ENCODE measurements at places on chromosomes 5 and 9. TPM values are rescaled to one million over a fixed set of nuclear protein-coding genes. Genes with fewer than 3 reads are reported as not detected.

The DRD1 gene
- 0.24 TPM for total RNA-seq

The PTGES2 gene
- total RNA-seq: 105 TPM

The STX17 gene
- total RNA-seq: 8.5 TPM

The TOR4A gene
- total RNA-seq: 31.1 TPM

The FOXI1 gene
- not detected for total RNA-seq

The TYRP1 gene
- total RNA-seq: 0.14 TPM

The ZNF608 gene
- total RNA-seq: 0.66 TPM

The SHOC1 gene
- total RNA-seq: not detected

The SPATA31E1 gene
- not detected for total RNA-seq

The LCN1 gene
- total RNA-seq: not detected

The PCDHB7 gene
- total RNA-seq: not detected

The KIF20A gene
- 46.6 TPM for total RNA-seq

The PPWD1 gene
- 15.9 TPM for total RNA-seq

The IARS1 gene
- total RNA-seq: 116 TPM

The P4HA2 gene
- 49.0 TPM for total RNA-seq

The PKD2L2 gene
- not detected for total RNA-seq

The CBY3 gene
- not detected for total RNA-seq

The SPATA31C1 gene
- not detected for total RNA-seq

The PDE6A gene
- total RNA-seq: 0.25 TPM

The FOXD4L6 gene
- total RNA-seq: not detected

The PCDHA1 gene
- 0.48 TPM for total RNA-seq

The PPP1R2B gene
- total RNA-seq: 0.13 TPM

The GDNF gene
- total RNA-seq: not detected

The FGF1 gene
- 0.29 TPM for total RNA-seq

The EHMT1 gene
- 50.4 TPM for total RNA-seq

The KCNV2 gene
- total RNA-seq: not detected

The UAP1L1 gene
- 11.8 TPM for total RNA-seq

The ADAMTS16 gene
- total RNA-seq: 1.4 TPM

The SH2D3C gene
- total RNA-seq: not detected

The PALM2AKAP2 gene
- 0.06 TPM for total RNA-seq

The RGS7BP gene
- not detected for total RNA-seq

The FOXD4L5 gene
- total RNA-seq: 0.11 TPM

The CDC37L1 gene
- total RNA-seq: 15.1 TPM

The SEPTIN8 gene
- 16.5 TPM for total RNA-seq

The SLC6A19 gene
- total RNA-seq: 0.07 TPM

The BRD3 gene
- total RNA-seq: 20.2 TPM

The KIAA0825 gene
- total RNA-seq: 0.55 TPM

The GHR gene
- not detected for total RNA-seq

The GFI1B gene
- total RNA-seq: not detected
